ENCODE measurements at places on chromosomes 1 and 21.
A peak's percentile ranks its signal among the peaks of the same experiment; 100 is the strongest.

GRCh38 chr1:229146647-229147046, 124.3 kb upstream of the RAB4A start:
- no peak for DNase-seq

DNA sequence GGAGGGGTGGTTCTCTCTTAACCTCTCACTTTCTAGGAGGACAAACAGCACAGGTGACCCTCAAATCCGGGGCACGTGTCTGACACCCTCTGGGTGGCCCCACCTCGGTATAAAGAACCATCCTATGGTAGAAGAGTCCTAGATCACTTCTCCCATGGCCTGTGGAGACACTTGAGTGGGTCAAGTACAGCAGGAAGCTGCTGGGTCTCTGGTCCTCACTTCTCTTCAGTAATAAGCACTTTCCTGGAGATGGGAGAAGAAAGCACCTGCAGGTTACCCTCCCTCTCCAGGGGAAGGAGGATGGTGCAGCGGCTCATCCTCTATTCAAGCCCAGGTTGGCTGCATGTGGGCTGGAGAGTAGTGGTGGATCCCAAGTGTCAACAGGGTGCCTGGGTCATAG, 17.0 kb downstream of the S100A7 start:
- DNase-seq: no peak

DNA sequence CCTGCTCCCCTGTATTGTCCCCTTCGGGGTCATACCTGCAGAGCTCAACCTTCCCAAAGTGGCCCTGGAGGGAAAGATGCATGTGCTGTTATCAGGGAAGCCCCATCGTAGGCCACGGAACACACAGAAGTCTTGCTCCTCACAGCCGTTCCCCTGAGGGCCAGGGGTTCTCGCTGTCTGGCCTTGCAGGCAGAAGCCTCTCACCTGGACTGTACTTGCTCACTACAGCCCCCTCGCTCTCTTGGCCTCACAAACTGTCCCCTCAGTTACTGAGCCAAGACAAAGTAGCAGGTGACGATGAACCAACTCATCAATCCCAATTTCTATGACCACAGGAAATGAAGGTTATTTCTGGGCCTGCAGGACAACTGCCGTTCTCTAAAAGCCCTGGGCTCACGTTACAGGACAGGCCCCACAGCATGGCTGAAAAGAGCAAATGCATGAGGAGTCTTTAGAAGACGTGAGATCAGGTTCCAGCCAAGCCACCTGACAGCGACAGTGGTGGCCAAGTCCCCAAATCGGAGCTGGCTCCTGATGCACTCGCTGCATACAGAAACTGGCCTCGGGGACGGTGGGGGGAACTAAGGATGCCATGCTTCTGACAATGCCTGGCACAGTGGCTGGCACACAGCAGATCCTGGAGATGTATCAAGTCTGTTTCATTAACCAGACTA, 95.0 kb downstream of the RAVER2 start:
- DNase-seq: no peak

DNA sequence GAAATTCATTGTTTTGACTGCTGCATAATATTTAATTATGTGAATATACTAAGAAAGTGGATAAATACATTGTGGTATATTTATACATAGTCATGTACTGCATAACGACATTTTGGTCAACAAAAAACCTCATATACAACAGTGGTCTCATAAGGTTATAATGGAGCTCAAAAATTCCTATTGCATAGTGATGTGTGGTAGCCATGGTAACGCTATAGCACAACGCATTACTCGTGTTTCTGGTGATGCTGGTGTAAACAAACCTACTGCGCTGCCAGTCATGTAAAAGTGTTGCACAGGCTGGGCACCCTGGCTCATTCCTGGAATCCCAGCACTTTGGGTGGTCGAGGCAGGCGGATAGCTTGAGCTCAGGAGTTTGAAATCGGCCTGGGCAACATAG, 52.6 kb upstream of the NHLH2 start:
- DNase-seq: no peak

- DNase-seq: no peak
These were observed 115.6 kb downstream of the UCK2 start for GRCh38 chr1:165942927-165943597.

DNA sequence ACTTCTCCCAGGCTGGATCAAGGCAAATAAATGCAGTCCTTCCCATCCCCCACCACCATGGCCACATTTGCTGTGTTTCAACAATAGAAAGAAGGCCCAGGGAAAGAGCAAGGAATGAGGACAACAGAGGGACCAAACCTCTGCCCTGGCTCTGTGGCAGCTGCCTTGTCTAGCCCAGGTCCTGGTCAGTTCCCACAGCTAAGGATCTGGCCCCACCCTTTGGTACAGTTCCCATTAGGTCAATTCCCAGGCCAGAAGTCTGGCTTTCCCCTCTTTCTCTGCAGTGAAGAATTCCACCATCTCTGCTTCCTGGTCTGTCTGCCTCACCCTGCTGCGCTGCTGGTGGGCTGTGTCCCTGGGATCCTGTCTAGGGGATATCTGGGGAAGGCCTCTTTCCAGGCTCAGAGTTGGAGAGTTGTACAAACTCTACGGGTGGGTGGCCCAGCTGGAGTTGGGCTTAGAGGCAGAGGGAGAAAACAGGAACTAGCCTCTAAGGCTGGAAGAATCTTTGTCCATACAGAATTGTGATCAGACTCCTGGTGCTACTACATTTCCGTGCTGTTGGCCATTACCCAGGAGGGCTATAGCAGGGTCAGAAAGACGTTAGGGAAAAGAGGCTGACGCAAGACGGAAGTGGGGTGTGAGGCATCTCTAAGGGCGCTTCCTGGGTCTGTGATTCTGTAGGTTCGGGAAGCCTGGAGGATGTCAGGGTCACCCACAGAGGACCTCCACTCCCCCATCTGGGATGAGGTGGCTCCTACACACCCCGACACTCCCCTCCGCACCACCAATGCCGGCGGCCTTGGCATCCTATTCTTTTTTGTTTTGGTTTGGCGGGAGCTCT, 953 bp upstream of the NDUFS2 start:
- no peak for DNase-seq

DNA sequence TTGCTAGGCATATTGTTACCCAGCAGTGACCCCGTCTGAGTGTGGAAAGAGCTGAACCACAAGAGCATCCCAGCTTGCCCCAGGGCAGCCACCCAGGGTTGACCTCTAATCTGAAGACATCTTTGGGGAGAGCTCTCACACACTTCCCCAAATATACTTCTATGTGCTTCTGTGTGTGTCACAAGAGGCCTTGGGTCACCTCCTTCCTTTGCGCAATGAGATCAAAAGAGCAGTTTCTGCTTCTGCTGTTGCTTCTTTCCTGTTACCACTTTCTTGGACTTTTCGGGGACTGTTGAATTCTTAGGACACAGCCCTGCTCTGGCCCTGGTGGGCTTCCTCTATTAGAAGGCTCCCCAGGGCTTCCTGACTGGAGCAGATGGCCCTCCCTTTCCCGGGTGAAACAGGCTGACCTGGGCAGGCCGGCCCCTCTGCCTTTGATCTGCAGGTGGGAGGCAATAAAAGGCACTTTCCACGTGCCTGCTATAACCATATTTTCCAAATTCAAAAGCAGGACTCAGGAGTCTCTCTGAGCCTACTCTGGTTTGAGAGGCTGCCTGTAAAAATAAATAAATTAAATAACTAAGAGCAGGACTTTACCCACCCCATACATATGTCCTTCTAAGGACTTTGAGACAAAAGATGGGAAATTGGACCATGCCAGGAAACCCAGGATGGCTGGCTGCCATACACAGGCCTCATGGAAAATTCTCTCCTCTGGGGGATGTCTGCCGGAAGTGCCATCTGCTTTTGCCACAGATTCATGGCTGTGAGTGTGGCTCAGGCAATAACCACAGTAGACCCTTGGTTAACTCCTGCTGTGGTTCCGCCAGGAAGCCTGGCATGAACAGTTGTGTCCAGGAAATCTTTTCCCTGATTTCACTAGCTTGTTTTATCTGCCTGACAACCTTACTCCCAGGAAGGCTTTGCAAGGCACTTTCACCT, 28.3 kb upstream of the RCSD1 start:
- DNase-seq: no peak

DNA sequence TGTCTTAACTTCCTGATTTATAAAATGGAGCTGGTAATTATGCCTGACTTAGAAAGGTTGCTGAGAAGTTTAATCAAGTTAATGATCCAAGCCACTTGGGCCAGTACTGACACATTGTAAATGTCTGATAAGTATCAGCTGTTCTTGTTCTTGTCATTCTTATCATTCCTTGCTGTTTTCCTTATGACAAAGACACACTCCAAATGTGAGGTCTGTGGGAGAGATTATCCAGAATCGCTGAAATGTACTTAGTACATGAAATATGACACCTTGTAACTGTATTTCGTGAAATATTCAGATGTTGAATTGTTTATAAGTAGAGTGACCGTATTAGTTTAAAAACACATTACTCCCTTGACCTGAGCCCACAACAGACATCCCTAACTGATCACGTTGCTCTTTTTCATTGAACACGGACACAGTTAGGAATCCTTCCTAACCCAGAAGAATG, 6.1 kb downstream of the AADACL4 start:
- DNase-seq: no peak

DNA sequence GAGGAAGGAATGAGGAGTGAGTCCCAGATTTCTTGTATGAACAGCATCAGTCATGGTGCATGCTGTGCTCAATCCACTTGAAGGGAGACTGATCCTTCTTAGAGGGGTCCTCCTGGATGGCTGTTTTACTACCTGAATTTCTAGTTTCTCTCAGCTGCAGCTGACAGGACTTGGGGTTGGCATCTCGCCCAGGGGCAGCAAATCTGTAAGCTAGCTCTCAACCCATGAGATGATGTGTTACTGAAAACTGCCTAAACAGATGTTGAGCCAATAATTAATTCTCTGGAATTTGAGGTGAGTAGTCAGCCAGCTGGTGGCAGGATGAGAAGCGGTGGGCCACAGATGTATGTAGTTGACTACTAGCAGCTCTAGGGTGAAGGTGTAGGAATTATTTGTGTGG, 19.6 kb downstream of the BACH1 start:
- DNase-seq: no peak

GRCh38 chr1:238088560-238089290, 198.0 kb upstream of the ZP4 start:
- DNase-seq: no peak

DNA sequence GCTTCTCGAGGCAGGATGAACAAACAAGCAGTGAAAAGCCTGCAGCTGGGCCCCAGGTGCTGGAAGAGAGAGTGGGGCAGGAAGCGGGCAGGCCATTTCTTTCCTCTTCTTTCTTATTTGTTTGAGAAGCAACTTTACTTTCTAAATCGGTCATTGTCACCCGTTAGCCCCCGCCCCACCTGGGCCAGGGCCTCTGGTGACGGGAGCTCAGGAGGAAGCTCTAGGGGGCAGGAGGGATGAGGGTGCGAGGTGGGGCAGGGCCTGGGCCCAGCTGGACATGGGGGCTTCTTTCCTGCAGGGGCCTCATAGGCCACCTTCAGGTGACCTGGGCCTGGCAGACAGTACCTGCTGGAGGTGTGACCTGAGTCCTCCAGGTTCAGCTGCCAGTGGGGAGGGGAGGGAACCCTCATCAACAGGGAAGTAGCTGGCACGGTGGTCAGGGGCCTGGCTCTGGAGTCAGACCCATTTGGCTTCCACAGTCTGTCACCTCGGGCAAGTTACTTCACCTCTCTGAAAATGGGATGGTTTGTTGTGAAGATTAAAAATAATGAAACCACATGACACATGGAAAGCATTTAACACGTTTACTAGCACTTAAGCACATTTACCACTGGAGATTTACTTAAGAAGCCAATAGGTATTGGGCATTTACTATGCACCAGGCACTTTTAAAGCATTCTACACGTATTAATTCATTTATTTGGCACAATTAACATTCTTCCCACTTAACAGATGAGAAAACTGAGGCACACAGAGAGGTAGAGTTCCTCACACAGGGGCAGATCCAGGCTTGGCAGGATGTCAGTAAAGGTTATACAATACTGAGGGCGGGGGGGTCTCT, 54.1 kb upstream of the ID3 start:
- DNase-seq: peak; percentile 62

DNA sequence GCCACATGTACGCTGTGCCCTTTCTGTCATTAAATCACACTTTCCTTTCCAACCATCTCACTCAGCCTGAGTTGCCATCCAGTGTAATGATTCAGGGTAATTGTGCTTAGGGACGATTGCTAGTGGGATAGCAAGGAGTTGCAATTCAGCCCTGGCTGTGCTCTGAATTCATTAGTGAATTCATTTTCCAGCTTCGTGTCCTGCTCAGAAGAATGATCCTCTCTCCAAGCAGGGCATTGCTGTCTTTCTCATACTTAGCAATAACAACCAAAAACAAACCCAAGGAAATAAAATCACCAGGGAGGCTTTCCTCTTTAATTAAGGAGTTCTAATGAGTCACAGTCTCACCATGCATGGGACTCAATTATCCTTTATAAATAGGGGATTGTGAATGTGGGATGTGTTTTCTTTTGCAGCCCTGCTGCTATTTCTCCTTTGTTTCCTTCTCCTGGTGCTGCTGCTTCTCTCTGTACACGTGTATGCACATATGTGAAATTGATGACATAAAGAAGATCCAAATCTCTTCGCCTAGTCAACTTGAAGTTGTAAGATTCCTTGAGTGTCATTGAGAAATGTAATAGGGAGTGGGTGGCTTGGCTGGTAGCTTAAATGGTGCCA, 167.0 kb downstream of the TSEN15 start:
- no peak for DNase-seq
